ENCODE measurements at places on chromosomes 16 and 17.

- no peak for DNase-seq
These were observed 13.2 kb downstream of the LSM12 start for GRCh38 chr17:44053125-44053872.

DNA sequence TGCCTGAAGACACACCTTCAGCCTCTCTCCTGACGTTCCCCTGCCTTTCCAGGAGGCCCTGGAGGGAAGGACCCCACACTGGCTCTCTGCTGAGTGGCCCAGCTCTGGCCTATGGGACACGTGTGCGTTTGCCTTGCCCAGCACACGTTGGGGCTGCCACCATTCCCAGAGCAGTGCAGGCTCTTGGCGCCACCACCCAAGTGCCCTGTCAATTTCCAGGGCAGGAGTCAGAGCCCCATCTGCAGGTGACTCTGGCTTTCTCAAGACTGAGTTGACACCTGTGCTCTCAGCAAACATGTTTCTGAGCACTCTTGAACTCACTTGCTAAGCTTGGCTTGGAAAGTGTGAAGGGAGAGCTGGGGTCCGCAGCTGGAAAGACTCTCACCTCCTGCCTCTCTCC, 4.7 kb upstream of the IRF8 start:
- DNase-seq = no peak

GRCh38 chr16:25192096-25192495, 24.7 kb upstream of the AQP8 start:
- DNase-seq = no peak

DNA sequence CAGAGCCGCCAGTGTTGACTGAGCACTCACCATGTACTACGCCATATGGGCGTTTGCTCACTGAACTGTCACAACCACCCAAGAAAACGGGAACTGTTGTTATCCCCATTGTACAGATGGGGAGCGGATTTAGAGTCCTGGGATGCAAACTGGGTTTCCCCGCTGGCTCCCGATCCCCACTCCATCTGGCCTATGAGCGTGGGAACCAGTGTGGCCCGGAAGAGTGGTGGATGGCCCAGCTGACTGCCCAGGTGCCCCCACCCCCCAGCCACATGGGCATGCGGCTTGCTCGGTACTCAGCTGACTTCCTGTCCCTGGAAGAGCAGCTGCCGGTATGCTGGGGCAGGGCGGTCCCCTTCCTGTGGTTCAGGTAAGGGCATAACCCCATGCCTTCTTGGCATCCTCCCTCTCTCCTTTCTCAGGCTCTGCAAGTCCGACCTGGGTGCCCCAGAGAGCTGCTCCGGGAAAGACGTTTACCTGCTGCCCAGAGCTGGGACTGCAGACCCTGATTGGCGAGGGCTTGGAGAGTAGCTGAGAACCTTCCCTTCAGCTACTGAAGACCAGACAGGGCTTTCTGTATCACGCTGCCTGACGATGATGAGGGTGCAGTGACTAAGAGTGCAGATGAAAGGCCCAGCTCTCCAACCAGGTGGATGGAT, 16.2 kb downstream of the SOCS3 start:
- peak; percentile 84 for DNase-seq

DNA sequence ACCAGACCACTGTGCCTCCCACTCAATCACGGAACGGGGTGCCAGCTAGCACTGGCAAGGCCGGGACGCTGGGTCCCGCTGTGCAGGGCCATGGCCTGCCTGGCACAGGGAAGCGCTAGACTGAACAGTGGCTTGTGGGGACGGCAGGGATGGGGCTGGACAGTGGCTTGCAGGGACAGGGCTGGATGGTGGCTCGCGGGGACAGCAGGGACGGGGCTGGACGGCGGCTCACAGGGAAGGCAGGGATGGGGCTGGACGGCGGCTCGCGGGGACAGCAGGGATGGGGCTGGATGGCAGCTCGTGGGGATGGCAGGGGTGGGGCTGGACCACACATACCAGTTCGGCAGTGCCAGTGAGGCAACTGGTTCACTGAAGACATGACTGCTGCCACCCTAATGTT, 32.6 kb downstream of the LMF1 start:
- no peak for DNase-seq

GRCh38 chr16:11159282-11159681, 96.7 kb downstream of the SOCS1 start:
- DNase-seq = no peak

DNA sequence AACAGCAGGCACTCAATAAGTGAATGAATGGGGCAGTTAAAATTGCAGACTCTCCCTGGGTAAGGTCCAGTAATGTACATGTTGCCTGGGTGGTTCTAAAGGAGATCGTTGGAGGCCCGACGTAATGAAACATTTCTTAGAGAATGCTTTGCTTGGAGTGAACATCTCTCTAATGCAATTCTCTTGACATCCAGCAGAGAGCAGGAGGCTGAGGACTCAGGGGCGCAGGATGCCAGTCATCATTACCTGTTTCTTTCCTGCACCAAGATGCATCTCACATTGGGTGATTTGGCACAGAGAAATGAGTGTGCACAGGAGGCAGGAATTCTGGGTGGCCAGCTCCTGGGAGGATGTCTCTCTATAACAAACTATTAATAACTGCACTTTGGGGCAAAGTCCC, 130.3 kb upstream of the RBBP6 start:
- peak; percentile 39 for DNase-seq

- no peak for DNase-seq
These were observed 27.1 kb downstream of the CRAMP1 start for GRCh38 chr16:1639282-1639681.

GRCh38 chr16:77555126-77555525, 120.3 kb upstream of the ADAMTS18 start:
- DNase-seq = no peak

GRCh38 chr16:11380836-11381235, 35.6 kb downstream of the RMI2 start:
- no peak for DNase-seq

DNA sequence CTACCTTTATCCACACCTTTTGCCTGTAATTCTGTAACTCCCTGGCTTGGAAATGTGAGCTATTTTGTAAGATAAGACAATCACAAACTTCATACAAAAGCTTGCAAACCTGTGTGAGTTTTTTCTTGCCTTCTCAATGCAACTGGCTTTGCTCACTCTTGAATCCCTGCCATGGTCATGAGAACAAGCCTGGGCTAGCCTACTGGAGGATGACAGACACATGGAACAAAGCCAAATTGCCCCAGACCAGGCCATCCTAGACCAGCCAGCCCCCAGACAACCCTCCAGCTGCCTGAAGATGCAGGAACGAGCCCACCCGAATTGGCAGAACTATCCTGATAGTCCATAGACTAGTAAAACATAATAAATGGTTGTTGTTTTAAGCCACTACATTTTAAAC, 466.6 kb upstream of the ERCC4 start:
- no peak for DNase-seq

DNA sequence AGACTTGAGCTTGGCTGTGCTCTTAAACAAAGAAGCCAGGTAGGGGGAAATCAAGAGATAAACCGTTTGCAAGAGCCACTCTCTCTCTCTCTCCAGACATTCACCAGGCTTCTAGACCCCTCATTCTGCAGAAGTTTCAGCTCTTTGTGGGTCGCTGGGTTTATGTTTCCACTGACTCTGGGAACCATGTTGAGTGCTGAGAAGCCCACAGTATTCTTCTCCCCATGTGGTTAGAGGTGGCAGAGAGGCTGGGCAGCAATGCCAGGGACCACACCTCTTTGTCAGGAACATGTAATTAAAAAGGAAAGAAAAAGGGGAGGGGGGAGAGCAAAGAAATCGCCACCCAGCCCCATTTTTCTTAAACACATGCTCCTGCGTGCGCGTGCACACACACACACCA, 154.8 kb upstream of the SOX9 start:
- no peak for DNase-seq

DNA sequence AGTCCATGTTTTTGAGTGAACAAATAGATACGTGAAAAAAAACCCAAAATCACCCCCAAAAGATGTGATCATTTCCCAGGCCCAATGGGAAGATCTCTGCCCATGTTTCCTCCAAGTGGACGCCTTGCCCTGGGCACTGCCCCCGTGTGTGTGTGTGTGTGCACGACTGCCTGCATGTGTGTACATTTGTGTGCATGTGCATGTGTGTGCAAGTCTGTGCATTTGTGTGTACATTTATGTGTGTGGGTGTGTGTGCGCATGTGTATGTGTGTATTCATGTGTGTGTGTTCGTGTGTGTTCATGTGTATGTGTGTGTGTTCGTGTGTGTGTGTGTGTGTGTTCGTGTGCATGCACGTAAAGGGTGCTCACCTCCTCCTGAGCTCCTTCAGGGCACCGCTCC, 16.8 kb upstream of the LRRC37A3 start:
- DNase-seq = no peak

GRCh38 chr16:391885-392335, 5.1 kb upstream of the NME4 start:
- peak; percentile 45 for DNase-seq

- no peak for DNase-seq
These were observed 147.6 kb downstream of the SOX9 start for GRCh38 chr17:72268431-72268830.
